ENCODE measurements at places on chromosomes 7 and 10.

- H3K4me3 ChIP-seq, result no peak overlapping the region
- no peaks in the 10 kb centered on the region for H3K4me1 ChIP-seq
- no peaks in the 10 kb centered on the region for H3K36me3 ChIP-seq
- no peak overlapping the region for H3K27ac ChIP-seq
- DNase-seq, result no peak
These were observed 31.4 kb downstream of the SVIL start for GRCh38 chr10:29603223-29603896.

GRCh38 chr10:122659651-122660050, 40.0 kb downstream of the C10orf120 start:
- no peak overlapping the region for H3K4me3 ChIP-seq
- DNase-seq, result no peak
- peaks cover 8% of the 10 kb centered on the region for H3K27me3 ChIP-seq
- no peaks in the 10 kb centered on the region for H3K36me3 ChIP-seq
- no peak overlapping the region for H3K27ac ChIP-seq
- no peaks in the 10 kb centered on the region for H3K4me1 ChIP-seq

- no peaks in the 10 kb centered on the region for H3K4me1 ChIP-seq
- H3K36me3 ChIP-seq, result no peaks in the 10 kb centered on the region
- H3K27me3 ChIP-seq, result no peaks in the 10 kb centered on the region
- no peak overlapping the region for H3K27ac ChIP-seq
These were observed 135.3 kb downstream of the OAT start for GRCh38 chr10:124283215-124283948.

DNA sequence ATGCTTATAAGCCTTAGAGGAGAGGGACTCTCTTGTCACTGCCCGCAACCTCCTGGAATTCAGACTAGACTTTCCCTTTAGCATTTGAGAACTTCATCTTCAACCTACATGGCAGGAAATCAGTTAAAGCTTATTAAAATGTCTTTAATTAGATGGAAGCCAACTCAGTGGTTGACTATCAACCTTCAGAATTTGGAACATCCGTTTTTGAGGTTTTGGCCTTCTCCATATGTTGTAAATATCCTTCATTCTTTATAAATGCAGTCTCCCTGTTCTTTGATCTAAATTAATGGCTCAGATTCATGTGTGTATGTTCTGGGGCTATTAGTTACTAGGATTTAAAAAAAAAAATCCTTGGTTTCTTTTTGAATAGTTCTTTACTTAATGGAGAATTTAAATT, 85.0 kb downstream of the ANKRD61 start:
- no peak overlapping the region for H3K4me3 ChIP-seq
- H3K4me1 ChIP-seq, result peaks cover 3% of the 10 kb centered on the region
- H3K27me3 ChIP-seq, result no peaks in the 10 kb centered on the region
- no peak overlapping the region for H3K27ac ChIP-seq

GRCh38 chr7:27314111-27314510, 71.5 kb downstream of the EVX1 start:
- H3K27me3 ChIP-seq, result no peaks in the 10 kb centered on the region
- DNase-seq, result no peak
- no peak overlapping the region for H3K27ac ChIP-seq
- no peak overlapping the region for H3K4me3 ChIP-seq
- no peaks in the 10 kb centered on the region for H3K4me1 ChIP-seq
- no peaks in the 10 kb centered on the region for H3K36me3 ChIP-seq

GRCh38 chr7:118285358-118285757, 60.9 kb downstream of the ANKRD7 start:
- H3K4me1 ChIP-seq, result peaks cover 8% of the 10 kb centered on the region
- no peak overlapping the region for H3K4me3 ChIP-seq
- H3K36me3 ChIP-seq, result no peaks in the 10 kb centered on the region
- H3K27ac ChIP-seq, result no peak overlapping the region
- DNase-seq, result no peak

DNA sequence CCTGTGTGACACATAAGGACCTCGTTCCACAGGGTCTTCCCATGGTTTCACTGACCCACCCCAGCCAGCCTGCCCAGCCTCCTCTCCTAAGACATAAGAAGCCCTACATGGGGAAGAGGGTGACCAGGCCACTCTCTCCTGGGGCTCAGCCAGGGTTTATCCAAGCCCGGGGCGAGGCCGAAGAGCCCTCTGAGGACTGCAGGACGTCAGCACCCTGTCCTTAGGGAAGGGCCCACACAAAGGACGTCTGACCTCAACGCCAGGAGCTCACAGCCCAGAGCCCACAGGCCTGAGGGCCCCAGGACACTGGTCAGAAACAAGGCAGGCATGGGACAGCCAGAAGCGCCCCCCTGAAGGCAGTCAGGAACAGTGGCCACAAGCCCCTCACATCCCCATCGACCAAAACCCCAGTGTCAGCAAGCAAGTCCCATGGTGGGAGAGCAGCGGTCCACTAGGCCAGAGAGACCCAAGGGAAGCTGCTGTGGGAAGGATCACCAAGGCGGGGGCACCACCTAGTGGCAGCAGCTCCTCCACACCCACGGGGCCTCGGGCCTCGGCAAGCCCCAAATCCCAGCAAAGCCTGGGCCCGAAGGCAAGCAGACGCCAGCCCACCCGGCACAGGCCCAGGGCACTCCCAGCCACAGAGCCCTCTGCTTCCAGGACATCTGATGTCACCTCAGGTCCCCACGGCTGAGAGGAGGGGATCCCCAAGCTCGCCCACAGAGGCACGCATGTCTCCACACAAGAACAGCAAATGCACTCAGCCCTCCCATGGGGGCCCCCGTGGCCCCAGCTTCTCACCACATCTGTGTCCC, 23.4 kb downstream of the MAD1L1 start:
- H3K27me3 ChIP-seq, result no peaks in the 10 kb centered on the region
- H3K36me3 ChIP-seq, result peaks cover 35% of the 10 kb centered on the region
- peak; percentile 61 for DNase-seq
- H3K27ac ChIP-seq, result no peak overlapping the region

DNA sequence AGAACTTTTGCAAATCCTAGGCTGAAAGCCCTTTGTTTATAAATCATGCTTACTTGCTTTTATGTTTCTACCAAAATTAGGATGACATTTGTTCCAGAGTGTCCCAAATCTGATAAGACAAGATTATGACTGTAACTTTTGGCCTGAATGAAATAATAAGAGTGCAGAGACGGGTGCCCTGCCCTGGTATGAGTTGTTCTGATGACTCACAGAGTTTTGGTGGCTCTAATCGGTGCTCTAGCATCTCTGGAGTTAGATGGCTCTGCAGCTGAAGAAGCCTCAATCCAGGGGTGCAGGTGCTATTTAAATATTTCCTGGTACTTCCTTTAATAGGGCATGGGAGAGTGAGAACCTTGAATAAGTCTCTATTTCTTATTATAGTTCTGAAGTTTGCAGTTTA, 102.2 kb upstream of the ELMO1 start:
- no peaks in the 10 kb centered on the region for H3K36me3 ChIP-seq
- H3K4me1 ChIP-seq, result no peaks in the 10 kb centered on the region
- no peak overlapping the region for H3K4me3 ChIP-seq
- no peak for DNase-seq
- H3K27me3 ChIP-seq, result no peaks in the 10 kb centered on the region
- H3K27ac ChIP-seq, result no peak overlapping the region

DNA sequence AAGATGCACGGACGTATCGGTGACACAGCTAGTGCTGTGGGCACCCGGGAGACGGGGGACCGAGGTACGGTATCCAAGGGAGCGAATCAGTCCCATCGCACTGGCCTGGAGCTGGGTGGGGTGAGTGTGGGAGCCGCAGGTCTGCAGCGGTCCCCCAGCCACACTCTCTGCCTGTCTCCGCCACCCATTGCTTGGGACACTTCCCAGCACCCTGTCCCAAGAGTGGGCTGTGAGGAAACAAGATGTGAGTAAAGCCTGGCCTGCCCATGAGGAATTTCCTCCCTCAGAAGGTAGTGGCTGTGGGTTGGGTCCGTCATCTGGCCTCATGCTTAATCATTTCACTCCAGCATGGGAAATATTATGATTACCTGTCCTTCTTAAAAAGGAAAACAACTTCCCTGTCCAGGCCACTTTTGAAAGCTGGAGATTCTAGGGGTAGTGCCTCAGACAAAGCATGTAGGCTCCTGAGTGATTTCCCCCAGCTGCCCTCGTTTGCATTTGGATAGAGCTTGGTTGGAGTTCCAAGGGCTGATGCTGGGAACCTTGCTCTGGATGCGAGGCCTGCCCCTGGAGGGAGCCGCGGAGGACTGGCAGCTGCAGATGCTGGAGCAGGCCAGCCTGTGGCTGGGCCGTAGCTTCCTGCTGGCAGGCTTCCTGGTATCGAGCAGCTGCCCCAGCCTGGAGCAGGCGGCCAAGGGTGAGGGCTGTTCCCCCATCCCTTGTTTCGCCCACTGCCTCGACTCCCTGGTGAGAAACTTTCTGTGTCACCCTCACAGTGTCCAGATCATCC, 6.2 kb upstream of the ACTR3C start:
- H3K27ac ChIP-seq, result no peak overlapping the region
- no peaks in the 10 kb centered on the region for H3K27me3 ChIP-seq
- H3K36me3 ChIP-seq, result peaks cover 43% of the 10 kb centered on the region
- peaks cover 11% of the 10 kb centered on the region for H3K4me1 ChIP-seq
- no peak overlapping the region for H3K4me3 ChIP-seq

GRCh38 chr10:33320288-33320687, 14.2 kb downstream of the NRP1 start:
- H3K36me3 ChIP-seq, result no peaks in the 10 kb centered on the region
- no peaks in the 10 kb centered on the region for H3K27me3 ChIP-seq
- H3K27ac ChIP-seq, result no peak overlapping the region
- H3K4me1 ChIP-seq, result no peaks in the 10 kb centered on the region
- no peak for DNase-seq
- no peak overlapping the region for H3K4me3 ChIP-seq

GRCh38 chr10:110857265-110858171, 14.2 kb upstream of the PDCD4 start:
- H3K27me3 ChIP-seq, result no peaks in the 10 kb centered on the region
- peaks cover 80% of the 10 kb centered on the region for H3K4me1 ChIP-seq
- H3K27ac ChIP-seq, result peak overlapping the region; percentile 77
- H3K4me3 ChIP-seq, result no peak overlapping the region
- H3K36me3 ChIP-seq, result no peaks in the 10 kb centered on the region

DNA sequence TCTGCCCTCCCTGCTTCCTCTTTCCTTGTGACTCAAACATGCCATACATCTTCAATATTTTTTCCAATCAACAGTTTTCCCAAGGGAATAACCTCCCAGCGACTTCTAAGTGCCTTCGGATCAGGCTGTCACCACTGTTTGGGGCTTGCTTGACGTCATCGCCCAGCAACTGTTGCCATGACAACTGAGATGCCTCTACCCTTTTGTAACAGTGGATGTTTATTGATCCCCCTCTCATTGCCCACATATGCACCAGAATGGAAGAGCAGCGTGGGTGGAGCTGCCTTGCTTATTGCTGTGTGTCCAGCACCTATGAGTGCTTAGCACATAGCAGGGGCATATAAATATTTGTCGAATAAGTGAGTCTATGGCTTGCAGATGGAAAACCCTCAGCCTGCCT, 14.4 kb downstream of the FFAR4 start:
- no peaks in the 10 kb centered on the region for H3K4me1 ChIP-seq
- H3K27ac ChIP-seq, result no peak overlapping the region
- DNase-seq, result no peak
- no peaks in the 10 kb centered on the region for H3K36me3 ChIP-seq

DNA sequence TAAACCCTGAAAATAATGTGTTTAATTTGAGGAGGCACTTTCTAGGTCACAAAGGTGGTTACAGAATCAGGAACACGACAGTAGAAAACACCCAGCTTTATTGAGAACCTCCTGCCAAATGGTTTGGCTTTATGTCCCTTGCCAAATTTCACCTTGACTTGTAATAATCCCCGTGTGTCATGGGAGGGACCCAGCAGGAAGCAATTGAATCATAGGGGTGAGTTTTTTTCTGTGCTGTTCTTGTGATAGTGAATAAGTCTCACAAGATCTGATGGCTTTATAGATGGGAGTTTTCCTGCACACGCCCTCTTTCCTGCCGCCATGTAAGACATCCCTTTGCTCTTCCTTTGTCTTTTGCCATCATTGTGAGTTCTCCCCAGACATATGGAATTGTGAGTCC, 193.8 kb upstream of the KLF6 start:
- H3K4me1 ChIP-seq, result peaks cover 63% of the 10 kb centered on the region
- no peaks in the 10 kb centered on the region for H3K36me3 ChIP-seq
- no peak overlapping the region for H3K27ac ChIP-seq

DNA sequence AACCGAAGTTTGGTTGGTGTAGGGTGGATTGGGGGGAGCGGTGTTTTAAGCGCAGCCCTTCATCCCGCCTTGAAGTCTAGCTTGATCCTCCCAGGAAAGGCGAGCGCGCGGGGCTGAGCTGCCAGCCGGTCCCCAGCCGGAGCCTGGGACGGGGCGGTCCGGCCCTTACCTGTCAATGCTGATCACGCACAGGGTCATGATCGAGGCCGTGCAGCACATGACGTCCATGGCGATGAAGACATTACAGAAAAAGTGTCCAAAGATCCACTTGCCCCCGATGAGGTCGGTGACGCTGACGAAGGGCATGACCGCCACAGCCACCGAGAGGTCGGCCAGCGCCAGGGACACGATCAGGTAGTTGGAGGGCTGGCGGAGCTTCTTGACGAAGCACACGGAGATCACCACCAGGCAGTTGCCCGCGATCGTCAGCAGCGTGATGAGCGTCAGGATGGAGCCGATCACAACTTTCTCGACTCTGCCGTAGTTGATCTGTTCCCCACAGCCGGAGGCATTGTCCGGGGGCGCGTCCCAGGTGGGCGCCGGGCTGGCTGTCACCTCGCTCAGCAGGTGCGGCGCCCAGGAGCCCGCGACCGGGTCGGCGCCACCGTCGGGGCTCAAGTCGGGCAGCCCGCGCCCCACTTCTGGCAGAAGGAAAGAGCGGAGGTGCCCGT, 740 bp downstream of the HTR7 start:
- no peak overlapping the region for H3K27ac ChIP-seq

- no peaks in the 10 kb centered on the region for H3K27me3 ChIP-seq
- no peak overlapping the region for H3K27ac ChIP-seq
- no peak overlapping the region for H3K4me3 ChIP-seq
- no peaks in the 10 kb centered on the region for H3K4me1 ChIP-seq
- no peak for DNase-seq
These were observed 92.5 kb upstream of the PITRM1 start for GRCh38 chr10:3265088-3265487.
